ENCODE measurements at places on chromosomes 5 and 9.

DNA sequence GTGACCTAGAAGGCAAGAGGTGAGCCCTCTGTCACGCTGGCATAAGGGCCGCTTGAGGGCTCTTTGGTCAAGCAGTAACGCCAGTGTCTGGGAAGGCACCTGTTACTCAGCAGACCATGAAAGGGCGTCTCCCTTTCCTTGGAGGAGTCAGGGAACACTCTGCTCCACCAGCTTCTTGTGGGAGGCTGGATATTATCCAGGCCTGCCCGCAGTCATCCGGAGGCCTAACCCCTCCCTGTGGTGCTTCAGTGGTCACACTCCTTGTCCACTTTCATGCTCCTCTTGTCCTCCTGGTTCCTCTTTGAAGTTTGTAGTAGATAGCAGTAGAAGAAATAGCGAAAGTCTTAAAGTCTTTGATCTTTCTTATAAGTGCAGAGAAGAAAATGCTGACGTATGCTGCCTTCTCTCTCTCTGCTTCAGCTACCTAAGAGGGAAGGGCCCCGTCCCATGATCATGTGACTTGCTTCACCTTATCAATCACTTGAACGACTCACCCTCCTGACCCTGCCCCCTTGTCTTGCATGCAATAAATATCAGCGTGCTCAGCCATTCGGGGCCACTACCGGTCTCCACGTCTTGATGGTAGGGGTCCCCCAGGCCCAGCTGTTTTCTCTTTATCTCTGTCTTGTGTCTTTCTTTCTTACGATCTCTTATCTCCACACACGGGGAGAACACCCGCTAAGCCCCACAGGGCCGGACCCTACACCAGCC lies 16.7 kb upstream of the SCGB3A1 start:
- no peak for DNase-seq

- DNase-seq, result no peak
Measured at GRCh38 chr5:36606036-36606427, 374 bp upstream of the SLC1A3 start.

- DNase-seq, result no peak
Measured at GRCh38 chr5:160011471-160011870, 2.5 kb downstream of the TTC1 start.

DNA sequence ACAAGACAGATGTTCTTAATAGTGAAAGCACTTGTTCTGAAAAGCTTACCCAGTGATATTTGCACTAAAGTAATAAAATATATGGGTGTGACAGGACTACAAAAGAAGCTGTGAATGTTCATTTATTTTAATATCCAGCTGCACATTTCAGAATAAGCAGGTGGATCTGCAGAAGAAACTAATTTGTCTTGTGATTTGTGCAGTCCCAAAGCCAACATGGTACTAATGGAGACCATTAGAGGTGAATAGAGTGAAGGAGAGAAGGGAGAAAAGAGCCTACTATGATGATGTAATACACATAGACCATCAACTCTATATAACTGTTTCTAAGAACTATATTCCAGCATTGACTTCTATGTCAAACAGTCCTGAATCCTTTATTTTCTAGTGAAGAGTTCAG lies 362.8 kb downstream of the ISL1 start:
- DNase-seq, result no peak

DNA sequence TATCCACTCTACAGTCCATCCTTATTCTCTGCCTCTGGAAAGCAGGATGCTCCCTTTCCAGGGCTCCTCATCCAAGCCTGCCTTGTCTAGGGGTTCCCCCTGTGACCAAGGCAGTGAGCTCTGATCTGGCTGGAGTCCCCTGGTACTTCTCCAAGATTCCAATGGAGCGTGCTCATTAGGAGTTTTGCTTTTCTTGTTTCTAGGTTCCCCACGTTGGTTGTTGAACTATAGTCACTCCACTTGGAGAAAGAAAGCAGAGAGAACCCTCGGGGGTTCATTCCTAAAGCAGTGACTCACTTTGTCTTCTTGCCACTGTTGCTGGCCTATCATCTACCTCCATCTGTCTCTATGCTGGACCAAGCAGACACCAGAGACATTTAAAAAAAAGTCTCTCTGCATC lies 192.6 kb downstream of the TLE4 start:
- DNase-seq, result peak; percentile 3

GRCh38 chr9:135920256-135920930 lies 13.0 kb upstream of the CAMSAP1 start:
- no peak for DNase-seq

DNA sequence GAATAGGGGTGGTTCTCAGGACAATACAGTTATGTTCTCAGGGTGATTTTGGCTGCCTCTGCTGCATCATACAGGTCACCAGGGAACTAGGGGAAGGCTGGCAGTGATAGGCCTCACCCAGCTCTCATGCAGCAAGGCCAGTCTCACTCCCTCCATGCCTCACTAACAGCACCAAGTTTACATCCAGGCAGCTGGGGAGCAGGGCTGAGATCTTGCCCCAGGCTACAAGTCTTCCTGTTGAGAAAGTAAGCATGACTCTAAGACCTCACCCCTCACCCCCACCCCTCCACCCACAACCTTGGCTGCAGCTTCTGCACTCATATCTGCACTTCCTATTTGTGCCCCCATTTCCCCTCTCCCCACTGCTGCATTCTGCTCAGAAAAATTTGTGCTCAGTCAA lies 481.2 kb downstream of the ACTL7B start:
- no peak for DNase-seq

DNA sequence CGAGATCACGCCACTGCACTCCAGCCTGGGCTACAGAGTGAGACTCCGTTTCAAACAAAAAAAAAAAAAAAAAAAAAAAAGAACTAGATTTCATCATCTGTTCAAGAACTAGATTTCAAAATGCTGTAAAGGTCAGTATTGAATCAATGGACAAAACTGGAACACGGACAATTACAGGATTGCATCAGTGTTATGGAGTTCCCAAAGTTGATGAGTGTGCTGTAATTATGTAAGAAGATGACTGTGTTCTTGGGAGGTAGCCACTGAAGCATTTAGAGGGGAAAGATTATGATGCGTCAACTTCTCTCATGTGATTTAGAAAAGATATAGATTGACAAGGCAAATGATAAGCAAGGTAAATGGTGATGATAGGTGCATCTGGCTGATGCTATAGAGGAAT lies 6.5 kb downstream of the FAM240B start:
- DNase-seq, result no peak

DNA sequence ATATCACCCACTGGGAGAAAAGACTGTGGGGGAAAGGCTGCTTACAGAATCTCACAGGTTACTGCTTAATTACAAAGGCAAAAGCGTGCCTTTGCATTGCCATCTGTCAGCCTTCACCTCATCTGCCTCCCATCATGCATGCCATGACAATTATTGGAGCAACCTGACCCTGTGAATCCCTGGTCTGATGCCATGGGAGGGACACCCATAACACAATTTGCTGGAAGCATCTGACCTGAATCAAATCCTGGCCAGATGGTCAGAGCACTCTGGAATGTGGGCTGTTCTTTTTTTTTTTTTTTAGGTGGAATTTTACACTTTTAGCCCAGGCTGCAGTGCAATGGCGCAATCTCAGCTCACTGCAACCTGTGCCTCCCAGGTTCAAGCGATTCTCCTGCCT lies 11.6 kb upstream of the RETREG1 start:
- peak; percentile 32 for DNase-seq

GRCh38 chr9:117992006-117992405 lies 287.8 kb downstream of the TLR4 start:
- DNase-seq, result no peak

DNA sequence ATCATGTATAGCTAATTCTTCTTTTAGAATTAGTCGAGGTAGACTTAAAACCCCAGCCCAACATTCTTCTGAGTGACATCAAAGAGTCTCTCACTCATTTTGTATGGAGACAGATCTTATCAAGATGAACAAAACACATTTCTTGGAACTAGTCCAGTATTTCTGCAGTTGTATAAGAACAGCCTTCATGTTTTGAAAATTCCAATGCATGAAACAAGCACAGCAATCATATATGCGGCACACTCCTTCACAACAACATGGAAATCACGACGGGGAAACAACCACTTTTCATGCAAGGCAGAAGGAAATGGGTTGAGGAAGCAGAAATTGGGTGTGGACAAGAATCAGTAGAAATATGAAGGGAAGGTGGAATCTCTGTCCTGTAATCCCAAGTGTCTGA lies 113.8 kb downstream of the PLK2 start:
- no peak for DNase-seq

DNA sequence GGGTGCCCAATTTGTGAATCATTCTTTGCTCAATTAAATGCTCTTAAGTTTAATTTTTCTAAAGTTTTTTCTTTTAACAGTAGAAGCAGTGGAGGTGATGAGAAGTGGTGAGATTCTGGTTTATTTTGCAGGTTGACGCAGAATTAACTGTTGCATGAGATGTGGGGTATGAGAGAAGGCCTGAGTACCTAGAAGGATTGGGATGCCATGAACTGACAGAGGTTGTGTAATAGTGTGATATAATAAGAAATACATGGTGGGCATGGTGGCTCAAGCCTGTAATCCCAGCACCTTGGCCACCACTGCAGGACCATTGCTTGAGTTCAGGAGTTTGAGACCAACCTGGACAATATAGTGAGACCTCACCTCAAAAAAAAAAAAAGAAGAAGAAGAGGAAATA lies 8.4 kb upstream of the SH3TC2 start:
- no peak for DNase-seq

DNA sequence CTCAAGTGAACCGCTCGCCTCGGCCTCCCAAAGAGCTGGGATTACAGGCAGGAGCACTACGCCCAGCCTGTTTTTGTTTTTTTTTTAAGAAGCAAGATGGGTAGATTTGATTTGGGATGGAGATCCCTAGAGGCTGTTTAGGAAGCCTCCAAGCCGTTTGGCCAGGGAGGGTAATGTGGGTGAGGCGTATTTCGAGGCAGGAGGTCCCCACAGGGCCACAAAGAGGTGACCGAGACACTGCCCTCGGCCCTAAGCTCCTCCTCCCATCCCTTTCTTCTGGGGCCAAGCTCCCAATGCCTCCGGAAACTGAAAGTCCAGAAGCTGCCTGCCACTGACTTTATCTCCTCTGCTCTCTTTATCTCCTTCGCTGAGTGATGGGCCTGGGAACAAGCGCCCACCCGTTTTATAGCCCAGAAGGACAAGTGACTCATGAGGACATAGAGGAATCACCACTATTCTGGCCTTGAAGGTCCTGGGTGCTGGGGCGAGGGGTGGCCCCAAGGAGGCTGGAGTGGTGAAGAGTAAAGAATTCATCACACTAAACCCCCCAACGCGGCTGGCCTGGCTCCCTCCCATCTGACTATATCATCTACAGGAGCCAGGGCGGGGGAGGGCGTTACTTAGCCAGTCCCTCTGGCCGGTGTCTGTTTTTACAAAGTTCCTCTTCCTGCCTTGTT lies 2.0 kb upstream of the RALGDS start:
- DNase-seq, result peak; percentile 60

DNA sequence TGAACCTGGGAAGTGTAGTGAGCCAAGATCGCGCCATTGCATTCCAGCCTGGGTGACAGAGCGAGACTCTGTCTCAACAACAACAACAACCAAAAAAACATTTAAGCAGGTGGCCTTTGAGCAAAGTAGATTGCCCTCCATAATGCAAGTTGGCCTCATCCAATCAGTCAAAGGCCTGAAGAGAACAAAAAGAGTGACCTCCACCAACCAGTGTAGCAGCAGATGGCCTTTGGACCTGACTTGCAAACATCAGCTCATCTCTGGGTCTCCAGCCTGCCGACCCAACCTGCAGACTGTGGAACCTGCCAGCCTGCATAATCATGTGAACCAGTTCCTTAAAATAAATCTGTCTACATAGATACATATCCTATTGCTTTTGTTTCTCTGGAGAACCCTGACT lies 7.5 kb downstream of the FRRS1L start:
- no peak for DNase-seq

DNA sequence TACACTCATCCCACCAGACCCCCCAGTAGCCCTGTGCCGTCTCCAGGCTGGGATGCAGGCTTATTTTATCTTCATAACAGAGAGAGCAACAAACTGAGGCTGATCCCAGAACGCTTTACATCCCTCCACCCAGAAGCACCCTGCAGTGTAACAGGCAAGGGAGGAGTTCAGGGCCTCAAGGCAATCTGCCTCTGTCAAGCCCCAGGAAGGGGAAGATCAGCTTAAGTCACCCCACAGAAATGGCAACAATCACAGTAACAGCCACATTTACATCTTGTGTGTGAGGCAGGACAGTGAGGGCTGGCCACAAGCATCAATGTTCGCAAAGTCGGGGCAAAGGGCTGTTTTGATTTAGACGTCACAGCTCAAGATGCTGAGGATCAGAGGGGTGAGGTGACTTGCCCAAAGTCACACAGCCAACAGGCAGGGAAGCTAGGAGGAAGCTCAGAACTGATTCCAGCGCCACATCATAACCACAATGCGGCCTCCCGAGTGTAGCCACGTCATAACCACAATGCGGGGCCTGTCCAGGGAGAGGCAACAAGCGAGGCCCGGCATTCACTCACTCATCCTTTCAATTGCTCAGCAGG lies 14.4 kb downstream of the STK10 start:
- no peak for DNase-seq

DNA sequence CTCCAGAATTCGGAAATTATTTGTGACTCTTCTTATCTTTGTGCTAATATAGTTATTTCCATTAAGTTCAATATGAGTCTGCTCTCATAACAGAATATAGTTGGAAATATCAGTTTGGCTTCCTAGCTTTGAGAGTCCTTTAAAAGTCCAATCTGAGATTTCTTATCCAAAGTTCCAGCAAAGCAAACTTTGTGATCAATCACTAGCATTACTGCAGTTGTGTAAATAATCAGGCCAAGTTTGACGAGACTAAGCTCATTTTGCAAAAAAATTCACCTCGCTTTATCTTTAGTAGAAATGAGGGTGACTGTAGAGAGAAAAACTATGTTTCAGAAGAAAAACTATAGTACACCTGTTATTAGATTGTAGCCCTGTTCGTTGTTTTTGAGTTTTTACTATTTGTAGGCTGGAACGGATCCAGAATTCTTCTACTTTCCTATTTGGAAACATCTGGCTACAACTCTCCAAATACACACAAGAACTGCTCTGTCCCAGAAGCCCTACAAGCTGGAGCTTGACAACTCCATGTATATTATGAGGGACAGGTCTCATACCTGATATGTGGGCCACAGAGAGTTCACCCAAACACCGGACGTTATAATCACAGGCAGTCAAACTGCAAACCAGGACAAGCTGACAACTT lies 47.8 kb downstream of the RAPGEF1 start:
- no peak for DNase-seq

DNA sequence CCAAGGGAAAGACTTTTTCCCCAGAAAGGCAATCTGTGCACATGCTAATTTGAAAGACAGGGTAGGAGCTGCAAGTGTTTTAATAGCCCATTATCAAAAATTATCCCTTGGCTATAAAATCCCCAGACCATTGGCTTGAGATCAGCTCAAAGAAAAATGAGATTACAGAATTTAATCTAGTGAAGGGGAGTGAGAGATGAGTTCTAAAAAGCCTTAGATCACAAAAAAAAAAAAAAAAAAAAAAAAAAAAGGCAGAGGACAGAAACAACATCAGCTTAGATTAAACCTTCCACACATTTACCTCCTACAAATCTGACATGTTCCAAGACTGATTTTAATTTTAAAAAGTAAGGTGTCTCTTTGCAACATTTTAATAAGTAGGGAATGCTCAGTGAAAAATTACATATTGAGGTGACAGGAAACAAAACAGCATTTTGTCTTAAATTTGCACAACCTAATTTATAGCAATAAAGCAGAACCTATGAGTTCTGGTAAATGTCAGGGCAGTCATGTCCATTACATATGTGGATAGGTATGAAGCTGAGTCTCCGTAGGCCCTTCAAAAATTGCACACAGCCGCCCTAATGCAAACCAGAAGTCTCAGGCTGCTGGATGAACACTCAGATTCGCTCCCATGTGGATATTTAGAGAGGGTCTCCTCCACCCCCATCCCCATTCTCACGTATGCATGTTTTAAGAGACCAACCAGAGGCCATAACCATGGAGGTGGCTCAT lies 43.4 kb downstream of the NFIB start:
- peak; percentile 43 for DNase-seq

- peak; percentile 66 for DNase-seq
Measured at GRCh38 chr5:35229076-35230037, 930 bp downstream of the PRLR start.
